NCI-H1105 treated with DMSO at 0.1 percent for 48 hours (cell line): ENCODE measurements at places on chromosomes 5 and 9.
A peak's percentile ranks its signal among the peaks of the same experiment; 100 is the strongest.

- no peak for DNase-seq
These were observed 47.8 kb downstream of the NR6A1 start for GRCh38 chr9:124723352-124723751.

DNA sequence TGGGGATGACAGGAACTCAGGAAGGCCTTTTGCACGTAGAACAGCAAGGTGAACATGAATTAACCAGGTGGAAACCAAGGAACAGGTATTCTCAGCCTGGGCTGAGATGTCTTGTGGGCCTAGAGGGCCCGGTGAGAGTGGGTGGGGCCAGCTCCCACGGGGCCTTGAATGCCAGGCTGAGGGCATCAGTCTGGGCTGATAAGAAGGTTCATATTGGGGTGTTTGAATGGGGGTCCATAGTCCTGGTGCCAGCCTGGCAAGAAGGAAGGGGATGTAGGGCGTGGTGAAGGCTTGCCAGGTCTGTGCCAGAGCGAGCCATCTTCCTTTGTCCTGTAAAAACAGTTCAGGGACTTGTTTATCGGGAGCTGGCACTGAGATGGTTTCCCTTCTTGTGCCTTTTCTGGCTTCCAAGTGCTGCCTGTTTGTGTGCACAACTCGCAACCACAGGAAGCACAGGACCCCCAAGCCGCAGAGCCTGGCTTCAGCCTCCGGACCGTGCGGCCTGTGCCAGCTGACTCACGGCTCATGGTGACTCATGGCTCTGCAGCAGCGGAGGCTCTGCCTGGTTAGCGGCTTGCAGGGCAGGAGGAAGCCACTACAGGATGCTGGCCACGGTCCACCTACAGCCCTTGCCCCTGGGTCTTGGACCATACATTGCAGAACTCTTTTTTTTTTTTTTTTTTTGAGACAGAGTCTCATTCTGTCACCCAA lies 2.4 kb downstream of the CARD19 start:
- DNase-seq: no peak

- no peak for DNase-seq
These were observed 16.2 kb downstream of the ATPSCKMT start for GRCh38 chr5:10233505-10233904.

DNA sequence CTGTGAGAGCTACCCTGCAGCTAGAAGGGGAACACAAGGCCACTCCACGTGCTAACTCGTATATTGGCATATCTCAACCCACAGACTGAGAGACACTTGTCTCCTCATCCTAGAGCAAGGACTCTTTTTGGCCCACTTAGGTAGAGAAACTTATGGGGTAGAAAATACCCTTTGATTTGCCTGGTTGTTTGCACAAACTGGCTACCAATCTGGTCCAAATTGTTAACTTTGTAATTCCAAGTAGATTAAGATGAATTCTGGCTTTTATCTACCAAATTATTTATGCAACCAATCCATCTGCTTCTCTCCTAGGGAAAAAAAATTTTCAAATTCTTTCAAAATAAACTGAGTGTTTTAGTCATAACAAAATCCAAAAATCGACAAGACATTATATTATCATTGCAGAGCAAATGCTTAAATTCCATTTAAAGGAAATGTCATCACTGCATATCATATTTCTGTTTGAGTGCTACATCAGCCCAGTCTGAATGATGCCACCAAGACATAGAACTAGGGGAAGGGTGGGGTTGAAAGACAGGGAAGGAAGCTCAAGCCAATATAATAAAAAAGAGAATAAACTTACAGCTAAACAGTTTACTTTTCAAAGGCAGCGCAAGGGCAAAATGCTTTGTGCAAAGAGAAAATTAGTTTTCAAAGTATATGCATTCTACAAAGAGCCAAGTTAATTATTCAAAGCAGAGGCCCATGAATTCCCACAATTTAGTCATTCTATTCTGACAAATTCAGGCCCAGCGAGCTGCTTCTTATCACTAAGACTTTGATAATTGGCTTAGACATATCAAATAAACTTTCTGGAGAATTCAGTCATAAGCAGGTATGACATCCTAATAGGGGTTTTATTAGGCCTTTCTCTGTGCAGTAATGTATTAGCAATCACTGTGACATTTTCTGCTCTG lies 198.0 kb downstream of the CAAP1 start:
- DNase-seq: no peak

DNA sequence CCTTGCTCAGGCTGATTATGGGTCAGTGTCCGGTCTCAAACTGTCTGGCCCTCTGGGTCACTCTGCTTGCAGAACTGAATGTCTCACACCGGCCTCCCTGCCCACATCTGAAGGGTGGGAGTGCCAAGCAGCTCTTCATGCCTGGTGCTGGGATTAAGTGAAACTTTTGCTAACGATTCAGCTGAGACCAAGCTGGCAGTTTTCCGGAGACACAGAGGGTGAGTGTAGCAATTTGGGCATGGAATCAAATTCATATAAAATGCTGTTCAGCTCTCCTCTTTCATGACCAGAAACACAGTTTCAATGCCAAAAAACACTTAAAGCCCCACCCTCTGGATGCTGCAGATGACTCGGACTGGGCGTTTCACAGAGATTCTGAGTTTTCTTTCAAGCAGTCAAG lies 207.5 kb downstream of the NXNL2 start:
- no peak for DNase-seq

DNA sequence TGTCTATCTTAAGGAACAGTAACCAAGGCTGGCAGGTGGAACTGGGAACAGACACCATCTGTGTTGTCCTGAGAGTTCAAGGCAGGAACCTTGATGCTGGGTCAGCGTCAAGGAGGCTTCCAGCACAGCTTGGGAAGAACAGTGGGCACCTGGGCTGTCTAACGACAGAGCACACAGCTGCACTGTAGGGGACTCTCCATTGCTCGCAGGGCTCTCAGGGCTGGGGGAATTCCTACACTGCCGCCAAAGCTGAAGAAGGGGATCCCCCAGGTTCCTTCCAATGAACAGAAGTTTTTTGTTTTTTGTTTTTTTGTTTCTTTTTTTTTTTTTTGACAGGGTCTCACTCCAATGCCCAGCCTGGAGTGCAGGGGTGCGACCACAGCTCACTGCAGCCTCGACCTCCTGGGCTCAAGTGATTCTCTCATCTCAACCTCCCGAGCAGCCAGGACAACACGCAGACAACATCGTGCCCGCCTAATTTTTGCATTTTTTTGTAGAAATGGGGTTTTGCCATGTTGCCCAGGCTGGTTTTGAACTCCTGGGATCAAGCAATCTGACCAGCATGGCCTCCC lies 81.9 kb downstream of the PTPN3 start:
- DNase-seq: no peak

- peak; percentile 78 for DNase-seq
These were observed 8.8 kb downstream of the SPRY4 start for GRCh38 chr5:142316051-142316450.

GRCh38 chr5:162025312-162025711 lies 42.3 kb upstream of the GABRG2 start:
- DNase-seq: no peak

- DNase-seq: no peak
These were observed 59.8 kb downstream of the PSD2 start for GRCh38 chr5:139855451-139855850.

DNA sequence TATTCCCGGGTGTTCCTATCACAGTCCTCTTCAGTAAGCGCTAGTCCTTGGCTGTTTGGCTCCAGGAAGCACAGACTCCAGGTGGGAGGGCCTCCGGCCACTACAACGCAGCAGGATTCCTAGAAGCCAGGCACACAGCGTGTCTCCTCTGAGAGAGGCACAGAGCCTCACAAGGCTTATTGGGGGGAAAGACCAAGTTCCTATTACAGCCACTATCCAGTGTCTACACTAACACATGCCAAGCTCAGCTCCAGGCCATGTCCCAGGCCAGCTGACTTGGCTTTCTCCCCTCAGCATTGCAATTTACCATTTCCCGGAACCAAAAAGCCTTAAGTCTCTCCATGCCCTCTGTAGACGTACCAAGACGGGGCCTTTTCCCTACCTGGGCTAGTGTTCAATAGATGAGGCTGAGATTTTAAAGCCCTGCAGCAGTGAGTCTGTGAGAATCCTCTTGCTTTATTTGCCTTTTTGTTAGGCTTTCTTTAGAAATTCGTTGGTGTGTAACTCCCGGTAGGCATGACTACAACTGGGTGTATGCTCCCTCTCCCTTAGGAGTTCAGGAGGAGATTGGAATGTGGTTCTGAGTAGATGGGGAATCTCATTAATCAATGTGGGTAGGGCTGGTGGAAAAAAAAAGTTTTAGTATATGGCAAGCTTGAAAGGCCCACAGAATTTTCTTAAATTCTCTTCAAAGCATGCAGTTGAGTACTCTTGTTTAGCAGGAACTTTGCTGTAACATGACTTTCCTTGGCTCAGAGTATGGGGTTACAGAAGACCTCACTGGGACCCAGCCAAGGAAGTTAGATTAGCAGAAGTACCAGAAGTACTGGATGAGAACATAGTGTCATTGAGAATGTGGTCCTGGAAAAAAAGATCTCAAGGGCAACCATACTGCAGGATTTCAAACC lies 84.3 kb upstream of the SLC1A3 start:
- DNase-seq: no peak

GRCh38 chr9:113409481-113409880 lies 994 bp downstream of the POLE3 start:
- no peak for DNase-seq

GRCh38 chr5:167587772-167588437 lies 703.5 kb upstream of the WWC1 start:
- peak; percentile 3 for DNase-seq

GRCh38 chr5:73783828-73784227 lies 157.8 kb downstream of the ARHGEF28 start:
- peak; percentile 68 for DNase-seq

DNA sequence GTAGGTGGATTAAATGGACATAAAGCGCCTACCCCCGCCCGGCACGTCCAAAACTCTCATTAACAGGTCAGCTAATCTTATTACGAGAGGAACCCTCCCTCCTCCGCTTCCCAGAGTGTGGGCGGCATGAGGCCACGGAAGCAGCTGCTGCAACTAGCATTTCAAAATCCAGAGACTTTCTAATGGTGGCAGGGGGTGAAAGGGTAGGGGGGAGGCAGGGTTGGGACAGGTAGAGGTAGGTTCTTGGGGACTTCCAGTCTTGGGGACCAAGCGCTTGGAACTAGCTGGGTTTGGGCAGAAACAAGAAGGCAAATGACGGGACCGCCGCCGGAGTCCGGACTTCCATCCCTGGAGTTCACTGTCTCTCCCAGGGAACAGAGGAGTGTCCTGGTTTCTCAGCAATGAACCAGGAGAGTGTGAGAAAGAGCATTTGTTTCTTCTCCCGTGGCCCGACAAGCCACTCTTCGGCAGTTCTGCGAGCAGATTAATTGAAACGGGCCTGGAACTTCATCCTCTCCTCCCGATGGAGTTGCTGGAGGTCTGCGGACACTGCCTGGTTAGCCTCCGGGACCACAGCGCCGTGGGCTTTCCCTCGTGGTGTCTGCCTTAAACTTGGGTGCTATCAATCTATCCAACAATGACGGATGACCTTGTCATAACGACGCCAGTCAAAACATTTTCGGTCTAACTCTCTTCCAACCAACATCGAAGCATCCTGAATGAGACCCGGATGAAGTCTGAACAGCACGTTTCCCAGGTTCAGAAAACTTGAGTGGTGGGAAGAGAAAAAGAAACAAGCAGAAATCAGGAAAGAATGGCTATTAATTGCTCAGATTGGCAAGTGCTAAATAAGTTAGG lies 1.6 kb upstream of the PRDM6 start:
- no peak for DNase-seq

- no peak for DNase-seq
These were observed 121.4 kb downstream of the GNAQ start for GRCh38 chr9:77910194-77910621.

DNA sequence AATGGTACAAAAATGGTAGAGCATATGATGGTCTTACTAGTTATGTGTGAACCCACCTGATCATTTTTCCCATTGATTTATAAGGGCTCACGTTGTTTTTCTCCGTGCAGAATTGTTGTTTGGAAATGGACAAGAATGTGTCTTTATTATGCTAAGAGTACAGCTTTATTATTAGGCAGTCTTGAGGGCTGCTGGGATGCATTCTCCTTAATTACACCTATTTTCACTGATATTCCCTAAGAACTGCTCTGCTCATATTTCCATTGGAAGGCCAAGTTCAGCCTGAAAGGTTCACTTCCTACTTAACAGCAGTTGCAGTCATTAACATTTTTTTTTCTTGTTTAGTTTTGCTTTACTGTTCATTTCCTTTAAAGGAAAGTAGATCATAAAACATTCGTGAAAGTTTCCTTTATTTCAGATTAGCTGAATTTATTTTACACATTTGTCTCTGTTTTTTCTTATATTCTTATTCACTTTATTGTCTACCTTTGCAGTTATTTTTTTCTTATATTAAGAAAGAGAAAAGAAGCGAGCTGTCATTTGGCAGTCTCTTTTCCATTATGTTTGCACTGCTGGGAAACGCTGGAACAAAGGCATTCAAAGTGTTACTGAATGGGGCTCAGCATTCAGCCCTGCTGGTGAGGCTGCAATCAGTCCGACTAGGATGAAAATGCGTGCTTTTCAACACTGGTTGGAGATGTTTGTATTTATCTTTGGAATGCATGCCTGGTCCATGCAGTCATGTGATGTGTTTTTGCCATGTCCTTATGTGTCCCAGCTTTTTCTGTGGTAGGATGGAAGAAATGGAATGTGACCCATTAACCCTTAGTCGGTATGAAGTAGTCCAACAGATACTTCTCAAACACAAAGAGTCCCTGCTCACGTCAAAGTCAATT lies 602.7 kb upstream of the ZNF608 start:
- no peak for DNase-seq

DNA sequence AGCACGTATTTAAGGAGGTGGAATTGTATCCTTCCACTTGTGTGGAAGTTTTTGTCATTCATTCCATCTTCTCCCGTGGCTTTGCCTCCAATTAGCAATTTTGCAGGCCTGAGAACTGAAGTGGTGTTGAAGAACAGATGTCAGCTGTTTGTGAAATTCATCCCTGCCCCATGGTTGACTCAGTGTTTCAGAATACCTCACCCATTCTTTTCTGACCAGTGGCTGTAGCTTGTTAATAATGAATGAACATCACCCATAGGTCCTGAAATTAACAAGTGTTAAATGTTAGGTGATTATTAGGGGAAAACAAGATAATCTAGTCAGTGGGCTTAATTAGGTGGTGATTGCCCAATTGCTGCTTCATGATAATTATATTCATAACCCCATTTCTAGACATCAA lies 11.7 kb downstream of the ZNF462 start:
- DNase-seq: no peak

GRCh38 chr9:89677702-89678395 lies 73.0 kb downstream of the GADD45G start:
- peak; percentile 99 for DNase-seq

DNA sequence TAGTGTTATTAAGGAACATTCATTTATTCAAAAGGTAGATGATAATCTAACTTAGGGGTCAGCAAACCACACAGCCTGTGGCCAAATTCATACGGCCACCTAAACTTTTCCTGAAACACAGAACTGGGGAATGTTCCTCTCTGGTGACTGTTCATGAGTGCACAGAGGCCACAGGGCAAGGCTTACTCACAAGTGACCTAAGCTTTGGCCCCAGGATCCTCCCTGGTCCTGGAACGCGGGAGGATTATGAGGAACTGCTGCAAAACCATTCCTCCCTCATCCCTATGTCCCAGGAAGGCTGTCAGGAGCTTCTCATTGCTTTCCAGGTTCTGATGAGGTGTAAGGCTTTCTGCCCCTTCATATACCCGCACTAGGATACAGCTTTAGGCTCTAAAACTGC lies 397.6 kb downstream of the SEMA5A start:
- DNase-seq: no peak
